Bone marrow (tissue), 2 donors: ENCODE measurements at places on chromosomes 13 and 19.

DNA sequence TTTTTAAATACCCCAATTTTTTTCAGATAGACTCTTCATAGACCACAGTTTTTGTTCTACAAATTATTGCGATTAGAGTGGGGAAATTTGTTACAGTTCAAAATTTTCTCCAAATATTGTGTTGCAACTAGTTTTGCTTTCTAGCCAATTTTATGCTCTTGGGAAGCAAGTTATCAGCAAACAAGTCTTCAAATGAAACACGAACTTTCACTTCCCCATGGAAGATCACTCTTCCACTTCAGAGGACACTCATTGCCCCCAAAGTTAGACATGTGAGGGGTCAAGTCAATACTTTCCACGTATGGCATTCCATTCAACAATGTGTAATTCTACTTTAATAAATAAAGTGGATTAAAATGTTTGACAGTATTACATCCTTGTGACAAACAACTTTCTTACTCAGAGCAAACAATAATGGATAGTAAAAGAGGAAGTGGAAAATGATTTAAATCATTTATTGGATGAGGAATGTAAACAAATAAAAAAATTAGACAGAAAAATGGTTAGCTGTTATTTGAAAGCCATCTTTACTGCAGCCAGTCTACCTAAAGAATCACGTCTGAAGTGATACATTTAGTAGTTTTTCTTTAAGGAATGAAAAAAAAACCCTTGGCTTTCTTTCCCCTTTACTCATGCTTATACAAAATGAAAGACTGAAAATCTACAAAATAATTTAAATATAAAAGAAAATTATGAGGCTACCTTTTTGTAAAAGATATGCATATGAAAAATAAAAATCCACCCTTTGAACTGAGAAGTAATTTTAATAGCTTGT lies 41.2 kb upstream of the TNFSF11 start:
- no peak for DNase-seq

GRCh38 chr13:87426742-87427141 lies 244.4 kb upstream of the SLITRK5 start:
- DNase-seq: no peak

- DNase-seq: no peak
These were observed 131.3 kb downstream of the CYSLTR2 start for GRCh38 chr13:48784916-48785548.

DNA sequence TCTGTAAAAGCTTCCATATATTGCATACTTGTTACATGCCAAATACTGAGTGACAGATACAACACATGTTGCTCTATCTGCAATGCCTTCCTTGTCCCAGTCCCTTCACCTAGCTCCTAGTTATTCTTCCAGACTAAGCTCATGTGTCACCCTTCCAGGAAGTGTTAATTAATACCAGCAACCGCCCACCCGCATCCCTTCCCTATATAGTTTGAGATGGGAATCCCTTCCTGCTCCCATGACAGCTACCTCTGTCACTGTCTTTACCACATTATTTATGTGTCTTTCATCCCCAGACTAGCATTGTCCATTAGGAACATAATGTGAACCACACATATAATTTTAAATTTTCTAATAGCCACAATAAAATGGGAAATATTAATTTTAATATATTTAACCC lies 49.5 kb upstream of the FRY start:
- no peak for DNase-seq

DNA sequence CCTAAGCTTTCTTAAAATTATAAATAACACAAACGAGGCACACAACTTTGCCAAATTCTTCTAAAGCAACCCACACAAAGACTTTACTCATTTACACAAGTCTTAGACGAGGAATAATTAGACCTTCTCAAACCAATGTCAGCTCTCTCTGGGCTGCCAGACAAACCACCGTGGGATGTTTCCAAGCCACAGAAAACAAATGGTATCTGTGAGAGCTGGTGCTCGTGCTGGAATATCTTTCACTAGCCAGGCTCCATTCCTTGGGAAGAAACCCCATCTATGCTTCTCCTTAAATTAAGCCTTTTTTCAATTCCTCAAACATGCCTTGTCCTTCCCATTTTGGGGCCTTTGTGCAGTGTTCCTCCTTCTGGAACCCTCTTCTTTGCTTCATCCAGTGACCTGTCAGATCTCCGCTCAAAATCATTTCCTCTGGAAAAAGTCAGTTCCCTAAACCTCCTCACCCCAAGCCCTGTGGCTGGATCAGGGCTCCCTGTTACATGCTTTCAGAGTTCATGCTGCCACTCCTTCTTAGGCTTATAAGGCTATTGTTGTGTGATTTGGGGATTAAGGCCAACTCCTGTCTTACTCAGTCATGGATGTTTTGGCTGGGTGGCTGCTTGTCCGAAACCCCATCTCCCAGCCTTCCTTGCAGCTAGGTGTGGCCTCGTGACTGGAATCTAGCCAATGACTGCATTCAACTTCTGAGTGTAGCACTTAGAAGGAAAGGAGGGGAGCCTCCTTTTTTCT lies 64.2 kb upstream of the GTF2F2 start:
- DNase-seq: no peak
